ENCODE measurements at places on chromosomes 7 and 10.

- DNase-seq, result no peak
These were observed 173.6 kb upstream of the AKR1E2 start for GRCh38 chr10:4652111-4653010.

DNA sequence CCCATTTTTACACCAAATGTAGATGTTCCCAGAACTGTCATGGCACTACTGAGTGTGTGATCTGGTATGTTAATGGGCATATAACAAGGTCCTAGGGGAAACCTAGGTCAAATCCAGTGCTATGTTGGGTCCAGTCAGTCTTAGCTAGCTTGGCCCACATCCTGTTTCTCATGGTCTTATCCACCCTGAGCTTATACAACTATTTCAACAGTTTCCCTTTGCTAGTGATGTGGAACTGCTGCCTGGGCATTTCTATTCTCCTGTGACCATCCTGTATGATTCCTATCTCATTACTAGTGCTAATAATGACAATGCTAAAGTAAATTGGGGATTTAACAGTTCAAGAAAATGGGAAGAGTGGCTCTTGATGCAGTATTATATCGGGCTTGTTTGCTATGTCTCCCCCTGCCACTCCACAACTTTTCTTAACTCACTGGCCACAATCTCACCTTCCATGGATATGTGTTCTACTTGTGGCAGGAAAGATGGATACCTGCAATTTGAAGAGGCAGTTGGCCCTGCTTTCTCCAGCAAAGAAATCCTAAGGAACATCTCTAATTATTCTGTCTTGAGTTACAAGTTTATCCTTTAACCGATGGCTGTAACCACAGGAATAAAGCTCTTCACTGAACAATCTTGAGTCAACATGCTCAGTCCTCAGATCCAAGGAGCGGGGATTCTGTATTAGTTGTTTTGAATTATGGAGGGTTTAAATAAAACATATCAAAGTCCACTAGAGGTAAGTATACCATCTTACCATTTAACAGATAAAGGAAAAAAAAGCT lies 707.8 kb downstream of the XPNPEP1 start:
- DNase-seq, result no peak

GRCh38 chr10:96411716-96412320 lies 53.0 kb upstream of the OPALIN start:
- DNase-seq, result no peak

- no peak for DNase-seq
These were observed 15.9 kb downstream of the KPNA7 start for GRCh38 chr7:99191869-99192596.

DNA sequence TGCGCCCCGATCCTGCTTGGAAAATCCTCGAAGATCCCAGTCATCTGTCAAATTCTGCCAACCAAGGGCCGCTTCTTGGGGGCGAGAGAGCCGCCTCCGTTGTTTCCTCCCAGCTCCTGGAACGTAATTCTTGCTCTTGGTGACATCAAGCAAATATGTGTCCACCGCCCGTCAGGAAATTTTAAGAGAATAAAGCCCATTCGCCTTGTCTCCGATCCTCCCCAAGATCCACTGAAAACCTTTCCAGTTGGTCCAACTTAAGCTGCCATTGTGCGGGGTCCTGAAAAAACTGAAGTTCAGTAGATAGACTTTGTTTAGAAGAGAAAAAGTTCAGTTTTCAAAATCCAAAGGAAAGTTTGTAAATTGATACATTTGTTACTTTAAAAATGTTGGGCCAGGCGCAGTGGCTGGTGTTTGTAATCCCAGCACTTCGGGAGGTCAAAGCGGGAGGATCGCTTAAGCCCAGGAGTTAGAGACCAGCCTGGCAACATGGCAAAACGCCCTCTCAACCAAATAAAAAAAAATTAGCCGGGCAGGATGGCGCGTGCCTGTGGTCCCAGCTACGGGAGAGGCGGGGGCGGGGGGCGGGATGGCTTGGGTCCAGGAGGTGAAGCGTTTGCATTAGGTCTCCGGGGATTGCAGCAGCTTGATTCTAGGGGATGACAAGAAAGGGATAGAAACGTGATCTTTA lies 1.0 kb upstream of the ZNF800 start:
- DNase-seq, result peak; percentile 55

- no peak for DNase-seq
These were observed 1.2 kb downstream of the COL26A1 start for GRCh38 chr7:101363734-101364374.

GRCh38 chr10:65940816-65941662 lies 984.8 kb upstream of the LRRTM3 start:
- no peak for DNase-seq

DNA sequence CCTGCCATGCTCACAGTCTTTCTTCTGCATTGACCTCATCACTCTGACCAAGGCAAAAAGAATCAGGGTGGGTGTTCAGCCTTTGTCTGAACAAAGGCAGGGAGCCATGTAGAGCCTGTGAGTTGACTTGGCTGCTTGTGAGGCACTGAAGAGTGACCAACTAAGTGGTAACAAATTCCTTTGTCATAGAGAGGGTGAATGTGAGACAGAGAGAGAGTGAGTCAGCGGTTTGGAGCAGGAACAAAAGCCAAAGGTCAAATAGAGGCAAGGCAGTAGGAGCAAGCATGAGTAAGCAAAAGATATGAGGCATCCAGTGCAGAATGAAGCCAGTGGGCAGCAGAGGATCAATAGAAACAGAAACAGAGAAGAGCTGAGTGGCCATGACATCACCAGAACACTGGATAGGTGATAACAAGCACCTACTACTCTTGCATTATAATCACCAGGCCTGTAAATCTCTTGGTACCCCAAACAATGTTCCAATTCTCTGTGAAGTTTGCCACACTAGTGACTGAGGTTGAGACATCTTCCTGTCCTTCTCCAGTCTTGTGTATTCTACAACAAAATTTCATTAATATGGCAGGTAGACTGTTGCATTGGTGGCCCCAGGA lies 116.2 kb upstream of the LAMB4 start:
- DNase-seq, result peak; percentile 62

- DNase-seq, result no peak
These were observed 34.5 kb downstream of the PPIF start for GRCh38 chr10:79381804-79382221.

- no peak for DNase-seq
These were observed 13.9 kb downstream of the CPA5 start for GRCh38 chr7:130358471-130358870.

DNA sequence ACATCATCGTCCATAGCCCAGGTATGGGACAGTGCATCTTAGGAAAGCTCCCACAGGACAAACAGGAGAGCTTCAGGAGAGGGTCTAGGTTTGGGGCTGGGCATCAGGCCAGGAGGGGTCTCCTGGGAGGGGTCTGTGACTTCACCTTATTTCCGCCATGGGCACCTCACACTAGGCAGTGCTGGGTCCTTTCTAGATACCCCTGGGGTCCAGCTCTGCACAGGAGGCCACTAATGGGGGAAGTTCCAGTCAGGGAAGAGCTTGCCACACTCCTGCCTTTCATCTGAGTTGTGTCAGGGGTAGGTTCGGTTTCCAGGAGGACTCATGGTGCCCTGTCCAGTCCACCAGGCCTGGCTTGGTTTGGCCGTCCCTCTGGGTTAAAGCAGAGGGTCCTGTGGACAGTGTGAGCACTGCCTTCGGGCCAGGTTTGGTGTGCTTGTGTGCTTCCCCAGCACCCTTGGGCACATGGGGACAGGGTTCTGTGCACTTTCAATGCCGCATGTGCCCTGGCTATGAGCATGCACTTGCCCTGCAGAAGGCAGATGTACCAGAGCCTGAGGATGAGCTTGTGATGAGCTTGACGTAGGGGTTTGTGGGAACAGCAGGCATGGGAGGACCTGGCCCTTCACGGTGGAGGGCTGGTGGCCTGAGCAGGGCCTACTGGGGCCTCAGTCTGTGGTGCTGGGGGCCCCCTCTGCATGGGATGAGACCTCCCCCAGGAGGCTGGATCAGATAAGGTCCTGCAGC lies 377.7 kb upstream of the NUPR2 start:
- no peak for DNase-seq

GRCh38 chr10:109904397-109904796 lies 18.9 kb downstream of the XPNPEP1 start:
- no peak for DNase-seq

GRCh38 chr10:124739986-124740368 lies 4.2 kb downstream of the FAM53B start:
- DNase-seq, result no peak

DNA sequence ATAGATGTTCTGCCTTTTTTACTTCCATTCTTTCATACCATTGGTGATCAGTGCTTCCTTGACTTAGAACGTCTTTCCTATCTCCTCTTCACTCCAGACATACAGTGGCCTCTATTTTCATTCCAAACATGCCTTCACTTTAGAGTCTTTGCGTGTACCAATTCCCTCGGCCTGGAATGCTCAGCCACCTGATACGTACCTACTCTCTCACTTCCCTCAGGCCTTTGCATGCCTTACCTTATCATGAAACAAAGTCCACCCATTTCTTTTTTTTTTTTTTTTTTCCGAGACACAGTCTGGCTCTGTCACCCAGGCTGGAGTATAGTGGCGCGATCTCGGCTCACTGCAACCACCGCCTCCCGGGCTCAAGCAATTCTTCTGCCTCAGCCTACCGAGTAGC lies 2.2 kb upstream of the CCNJ start:
- no peak for DNase-seq

DNA sequence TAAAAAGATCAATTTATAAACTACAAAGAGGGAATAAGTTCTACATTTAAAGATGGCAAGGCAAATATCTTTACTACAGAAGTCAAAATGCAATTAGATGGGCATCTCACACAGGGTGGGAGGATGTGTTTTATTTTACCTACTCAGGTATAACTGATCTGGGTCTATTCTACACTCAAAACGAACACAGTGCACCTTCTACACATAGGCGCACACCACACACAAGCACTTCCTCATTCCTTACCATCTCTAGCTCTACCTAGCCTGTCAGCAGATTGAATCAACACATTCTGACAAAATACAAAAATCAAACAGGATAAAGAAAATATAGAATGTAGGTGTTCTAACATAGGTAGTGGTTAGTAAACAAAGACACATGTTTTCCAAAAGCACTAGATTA lies 64.8 kb downstream of the SGCE start:
- no peak for DNase-seq

DNA sequence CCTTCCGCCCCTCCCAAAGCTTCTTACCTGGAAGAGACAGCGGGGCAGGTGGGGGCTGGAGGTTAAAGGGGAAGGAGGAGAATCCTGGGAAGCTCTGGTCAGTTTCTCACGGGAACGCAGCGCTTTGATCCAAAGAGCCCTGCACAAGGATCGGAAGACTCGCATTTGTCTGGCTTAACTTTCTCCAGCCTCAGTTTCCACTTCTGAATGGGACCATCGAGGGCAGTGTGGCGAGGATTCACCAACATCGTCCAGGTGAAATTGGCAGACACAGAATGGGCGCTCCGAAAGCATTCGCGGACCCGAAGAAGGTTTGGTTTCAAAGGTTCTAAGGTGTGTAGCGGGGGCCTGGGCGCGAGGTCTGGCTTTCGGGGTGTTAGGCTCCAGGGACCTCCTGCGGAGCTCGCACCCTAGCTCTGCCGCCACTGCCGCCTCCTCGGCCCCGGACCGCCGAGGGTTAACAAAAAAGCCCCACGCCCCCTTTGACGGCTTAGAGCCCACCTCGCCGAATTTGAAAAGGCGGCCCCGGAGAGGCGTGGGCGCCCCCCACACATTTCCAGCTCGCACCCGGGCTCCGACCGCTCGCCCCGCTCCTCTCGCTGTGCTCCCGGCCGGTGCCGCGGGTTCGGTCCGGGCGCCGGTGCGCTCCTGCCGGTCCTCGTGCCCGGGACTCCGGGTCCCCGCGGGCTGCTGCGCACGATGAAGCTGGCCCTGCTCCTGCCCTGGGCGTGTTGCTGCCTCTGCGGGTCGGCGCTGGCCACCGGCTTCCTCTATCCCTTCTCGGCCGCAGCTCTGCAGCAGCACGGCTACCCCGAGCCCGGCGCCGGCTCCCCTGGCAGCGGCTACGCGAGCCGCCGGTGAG lies at the start of gene COL26A1:
Gene COL26A1 (plus strand): TSS at position 542 of the 862 bp plus-strand sequence. CDS start 158 bp downstream, at position 700.
- no peak for DNase-seq

GRCh38 chr10:33074443-33074842 lies 116.4 kb upstream of the ITGB1 start:
- DNase-seq, result no peak

GRCh38 chr7:133197972-133198544 lies 54.8 kb upstream of the EXOC4 start:
- no peak for DNase-seq

DNA sequence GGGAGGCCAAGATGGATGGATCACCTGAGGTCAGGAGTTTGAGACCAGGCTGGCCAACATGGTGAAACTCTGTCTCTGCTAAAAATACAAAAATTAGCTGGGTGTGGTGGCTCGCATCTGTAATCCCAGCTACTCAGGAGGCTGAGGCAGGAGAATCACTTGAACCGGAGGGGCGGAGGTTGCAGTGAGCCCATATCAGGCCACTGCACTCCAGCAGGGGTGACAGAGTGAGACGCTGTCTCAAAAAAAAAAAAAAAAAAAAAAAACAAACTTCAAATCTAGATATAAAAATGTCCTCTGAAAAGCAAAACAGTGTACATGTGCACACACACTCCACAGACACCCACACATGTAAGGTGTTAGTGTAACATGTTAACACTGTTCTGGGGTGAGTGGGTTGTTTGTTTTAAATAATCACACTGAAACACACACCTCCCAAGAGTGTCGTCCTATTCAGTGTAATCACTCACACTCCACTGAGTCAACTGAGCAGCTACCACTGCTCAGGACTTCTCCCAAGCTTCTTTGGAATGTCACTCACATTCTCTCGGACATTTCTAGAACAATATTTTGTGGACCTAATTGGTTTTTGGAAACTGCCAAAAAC lies 12.8 kb upstream of the RGS10 start:
- DNase-seq, result no peak

- no peak for DNase-seq
These were observed 41.1 kb downstream of the BLVRA start for GRCh38 chr7:43799605-43800004.

DNA sequence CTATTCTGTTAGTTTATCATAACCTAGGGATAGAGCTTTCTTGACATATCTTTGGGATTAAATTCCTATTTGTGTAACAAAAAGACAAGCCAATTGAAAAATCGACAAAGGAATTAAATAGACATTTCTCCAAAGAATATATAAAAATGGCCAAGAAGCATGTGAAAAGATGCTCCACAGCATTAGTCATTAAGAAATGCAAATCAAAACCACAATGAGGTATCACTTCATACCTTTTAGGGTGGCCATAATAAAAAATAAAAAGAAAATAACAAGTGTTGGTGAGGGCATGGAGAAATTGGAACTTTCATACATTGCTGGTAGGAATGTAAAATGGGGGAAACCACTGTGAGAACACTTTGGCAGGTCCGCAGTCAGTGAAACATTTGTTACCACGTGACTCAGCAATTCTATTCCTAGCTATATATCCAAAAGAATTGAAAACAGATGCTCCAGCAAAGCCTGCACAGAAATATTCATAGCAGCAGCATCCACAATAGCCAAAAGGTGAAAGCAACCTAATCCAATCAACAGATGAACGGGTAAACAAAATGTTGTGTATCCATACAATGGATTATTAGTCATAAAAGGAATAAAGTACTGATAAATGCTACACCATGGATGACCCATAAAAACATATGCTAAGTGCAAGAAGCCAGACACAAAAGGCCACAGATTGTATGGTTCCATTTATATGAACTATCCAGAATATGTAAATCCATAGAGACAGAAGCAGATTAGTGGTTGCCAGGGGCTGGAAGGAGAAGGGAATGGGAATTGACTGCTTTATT lies 20.5 kb downstream of the SPAG6 start:
- no peak for DNase-seq

All from C1 segment of cervical spinal cord (tissue), 14 donors.